ENCODE measurements at places on chromosomes 5 and 9. TPM values are rescaled to one million over a fixed set of nuclear protein-coding genes. Genes with fewer than 3 reads are reported as not detected.

Gene EMB
- total RNA-seq, result 16.1 TPM

Gene PCDHB13
- total RNA-seq, result 6.2 TPM

DNA sequence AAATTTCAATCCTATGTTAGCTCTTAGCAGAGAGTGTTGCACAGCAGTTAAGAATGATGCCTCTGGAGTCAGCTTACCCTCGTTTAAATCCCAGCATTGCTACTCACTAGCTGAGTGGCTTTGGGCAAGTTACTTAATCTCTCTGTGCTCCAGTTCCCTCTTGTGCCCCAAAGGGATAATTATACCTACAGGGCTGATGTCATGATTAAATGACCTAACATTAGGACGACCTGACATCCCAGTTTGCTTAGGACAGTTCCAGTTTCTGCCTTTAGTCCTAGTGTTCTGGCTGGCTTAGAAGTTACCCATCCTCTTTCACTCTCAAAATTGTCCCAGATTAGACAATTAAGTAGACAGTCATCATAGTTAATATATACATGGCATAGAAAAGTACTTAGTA lies 4.3 kb upstream of the RAI14 start:
- DNase-seq, result no peak

- DNase-seq, result no peak
These were observed 6.9 kb upstream of the SLC12A7 start for GRCh38 chr5:1118738-1119137.

- no peak for DNase-seq
These were observed 118.2 kb upstream of the PRR16 start for GRCh38 chr5:120345947-120346346.

GRCh38 chr5:60955239-60955638 lies 10.2 kb downstream of the NDUFAF2 start:
- DNase-seq, result no peak

DNA sequence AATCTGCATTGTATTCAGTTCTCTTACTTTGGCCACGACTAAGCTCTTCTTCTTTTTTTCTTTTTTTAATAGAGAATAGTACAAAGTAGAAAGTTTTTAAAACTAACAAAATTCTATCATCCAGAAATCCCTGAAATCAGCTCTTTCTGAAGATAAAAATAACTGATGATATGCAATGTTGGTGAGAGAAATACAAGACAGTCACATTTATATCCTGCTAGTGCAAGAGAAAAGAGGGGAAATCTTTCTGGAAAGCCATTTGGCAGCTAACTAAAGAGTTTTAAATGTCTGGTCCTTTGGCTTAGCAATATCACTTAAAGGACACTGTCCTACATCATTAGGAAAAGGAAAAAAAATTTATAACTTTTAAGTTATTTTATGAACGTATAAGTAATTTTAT lies 27.0 kb upstream of the FREM1 start:
- DNase-seq, result no peak

DNA sequence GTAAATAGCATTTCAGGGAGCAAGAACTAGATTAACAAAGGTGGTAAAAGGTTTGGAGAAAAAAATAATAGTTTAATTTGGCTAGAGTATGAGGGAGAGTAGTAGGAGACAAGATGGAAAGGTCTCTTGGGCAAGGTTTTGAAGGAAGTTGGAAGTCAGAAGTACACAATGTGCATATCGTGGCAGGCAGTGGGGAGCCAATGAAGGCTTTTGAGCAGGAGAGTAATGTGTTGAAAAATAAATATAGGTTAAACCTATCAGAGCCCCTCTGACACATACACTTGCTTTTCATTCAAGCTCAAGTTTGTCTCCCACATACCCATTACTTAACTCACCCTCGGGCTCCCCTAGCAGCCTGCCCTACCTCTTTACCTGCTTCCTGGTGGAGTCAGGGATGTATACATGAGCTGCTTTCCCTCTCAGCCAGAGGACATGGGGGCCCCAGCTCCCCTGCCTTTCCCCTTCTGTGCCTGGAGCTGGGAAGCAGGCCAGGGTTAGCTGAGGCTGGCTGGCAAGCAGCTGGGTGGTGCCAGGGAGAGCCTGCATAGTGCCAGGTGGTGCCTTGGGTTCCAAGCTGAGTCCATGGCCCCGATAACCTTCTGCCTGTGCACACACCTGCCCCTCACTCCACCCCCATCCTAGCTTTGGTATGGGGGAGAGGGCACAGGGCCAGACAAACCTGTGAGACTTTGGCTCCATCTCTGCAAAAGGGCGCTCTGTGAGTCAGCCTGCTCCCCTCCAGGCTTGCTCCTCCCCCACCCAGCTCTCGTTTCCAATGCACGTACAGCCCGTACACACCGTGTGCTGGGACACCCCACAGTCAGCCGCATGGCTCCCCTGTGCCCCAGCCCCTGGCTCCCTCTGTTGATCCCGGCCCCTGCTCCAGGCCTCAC lies at the start of gene CA9:
CA9 (plus strand) TSS at position 797 of the 893 bp plus-strand sequence; CDS start at position 829, 32 bp downstream.
- no peak for DNase-seq

- DNase-seq, result no peak
These were observed 249.2 kb upstream of the ANKRD55 start for GRCh38 chr5:56482363-56482762.

- DNase-seq, result no peak
These were observed 1344.4 kb upstream of the WWC1 start for GRCh38 chr5:166947045-166947444.

- DNase-seq, result no peak
These were observed 16.0 kb downstream of the MVB12B start for GRCh38 chr9:126342621-126343031.

- DNase-seq, result no peak
These were observed 214.8 kb upstream of the GRIA1 start for GRCh38 chr5:153275695-153276094.

All from ureter (tissue), 1 donor.